Right lung (tissue), 10 donors: ENCODE measurements at places on chromosomes 11 and 22. TPM values are rescaled to one million over a fixed set of nuclear protein-coding genes. Genes with fewer than 3 reads are reported as not detected.

DNA sequence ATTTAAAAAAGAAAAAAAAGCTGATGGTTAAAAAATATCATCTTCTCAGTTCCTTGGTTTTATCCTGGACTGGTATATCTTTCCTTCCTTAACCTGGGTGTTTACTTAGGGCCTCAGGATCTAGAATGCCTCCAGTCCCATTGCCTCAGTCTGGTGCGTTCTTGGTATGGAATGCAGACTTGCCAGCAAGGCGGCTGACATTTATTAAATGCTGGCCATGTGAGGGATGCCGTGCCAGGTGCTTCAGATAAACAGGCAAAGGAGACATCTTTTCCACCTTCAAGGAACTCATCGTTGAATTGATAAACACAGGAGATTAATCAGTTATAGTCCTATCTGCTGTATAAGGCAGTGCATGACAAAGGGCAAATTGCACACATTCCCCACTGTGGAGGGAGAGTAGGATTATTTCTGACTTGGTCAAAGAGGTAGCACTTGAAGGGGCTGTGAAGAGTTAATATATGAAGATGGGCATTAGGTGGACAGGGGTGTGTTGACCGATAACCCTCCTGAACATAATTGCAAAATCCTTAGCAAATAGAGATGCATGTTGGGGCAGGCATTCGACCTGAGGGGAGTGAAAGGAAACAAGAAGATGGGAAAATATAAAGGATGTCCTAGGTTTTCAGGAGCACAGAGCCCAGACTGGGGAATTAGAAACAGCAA is 54.4 kb downstream of the ALX4 start:
- DNase-seq, result no peak

DNA sequence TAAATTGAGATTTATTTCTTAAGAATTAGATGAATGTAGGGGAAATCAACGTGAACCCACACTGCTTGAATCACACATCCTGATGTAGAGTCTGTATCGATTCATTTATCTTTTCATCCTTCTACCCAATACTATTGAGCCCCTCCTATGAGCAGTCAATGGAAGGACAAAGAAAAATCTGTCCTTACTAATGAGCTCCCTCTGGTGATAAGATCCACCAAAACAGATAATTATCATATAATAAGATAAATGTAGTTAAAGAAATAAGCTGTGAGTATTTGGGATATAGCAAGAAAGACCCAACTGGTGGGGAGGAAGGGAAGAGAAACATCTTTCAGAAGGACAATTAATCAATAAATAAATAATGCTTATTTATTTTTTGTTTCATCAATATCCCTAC is 385.1 kb upstream of the CCDC90B start:
- no peak for DNase-seq

- no peak for DNase-seq
Measured at GRCh38 chr11:85652786-85653447, 5.2 kb downstream of the TMEM126A start.

DNA sequence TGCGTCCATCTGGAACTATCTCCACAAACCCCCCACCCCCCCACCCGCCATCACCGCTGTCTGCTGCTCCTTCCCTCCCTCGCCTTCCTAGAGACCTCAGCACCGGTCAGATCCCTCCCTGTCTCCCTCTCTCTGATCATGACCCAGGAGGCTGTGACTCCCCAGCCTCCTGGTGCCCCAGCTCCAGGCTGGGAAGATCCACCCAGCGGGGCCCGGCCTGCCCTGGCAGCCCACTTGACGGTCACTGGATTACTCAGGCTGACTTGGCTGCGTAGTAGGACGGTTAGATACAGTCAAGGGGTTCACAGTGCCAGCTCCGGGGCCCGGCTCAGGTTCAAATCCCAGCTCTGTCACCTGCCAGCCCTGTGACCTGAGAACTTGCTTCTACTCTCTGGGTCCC is 59.3 kb downstream of the ANO1 start:
- no peak for DNase-seq

DNA sequence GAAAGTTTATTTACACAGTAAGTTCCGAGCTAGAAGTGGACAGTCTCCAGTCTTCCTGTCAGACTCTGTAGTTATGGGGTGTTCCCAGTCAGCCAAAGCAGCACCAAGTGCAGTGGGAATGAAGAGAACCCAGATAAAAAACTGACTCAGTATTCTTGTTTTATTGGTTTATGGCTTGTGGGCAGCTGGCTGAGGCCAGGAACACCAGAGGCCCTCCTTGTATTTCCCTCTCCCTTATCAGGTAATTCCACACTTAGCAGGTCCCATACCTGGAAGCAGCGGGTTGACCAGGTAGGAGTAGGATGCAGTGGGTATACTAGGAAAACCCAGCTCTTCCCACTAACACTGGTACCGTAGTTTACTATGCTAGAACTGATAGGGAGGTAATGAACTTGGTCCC is 3.5 kb upstream of the BACE1-AS start:
- no peak for DNase-seq

GRCh38 chr22:46373921-46374662 is 38.6 kb downstream of the TRMU start:
- no peak for DNase-seq

DNA sequence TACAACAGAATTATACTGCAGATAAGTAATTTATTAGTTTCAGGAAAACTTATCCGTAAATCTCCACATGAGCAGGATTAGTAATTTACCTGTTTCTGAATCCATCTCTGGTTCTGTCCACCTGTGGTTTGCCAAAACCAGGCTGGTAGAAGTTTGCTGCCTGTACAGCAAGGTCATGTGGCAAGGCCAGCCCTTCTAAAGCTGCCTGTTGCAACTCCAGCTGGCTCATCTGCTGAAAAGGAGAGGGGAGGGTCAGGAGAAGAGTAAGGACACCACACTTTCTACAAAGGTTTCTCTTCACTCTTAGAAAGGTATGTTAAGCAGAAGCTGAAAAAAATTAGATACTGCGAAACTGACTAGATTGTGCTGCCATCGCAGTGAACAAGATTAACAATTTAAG is 42.3 kb downstream of the EIF4ENIF1 start:
- DNase-seq, result no peak

DNA sequence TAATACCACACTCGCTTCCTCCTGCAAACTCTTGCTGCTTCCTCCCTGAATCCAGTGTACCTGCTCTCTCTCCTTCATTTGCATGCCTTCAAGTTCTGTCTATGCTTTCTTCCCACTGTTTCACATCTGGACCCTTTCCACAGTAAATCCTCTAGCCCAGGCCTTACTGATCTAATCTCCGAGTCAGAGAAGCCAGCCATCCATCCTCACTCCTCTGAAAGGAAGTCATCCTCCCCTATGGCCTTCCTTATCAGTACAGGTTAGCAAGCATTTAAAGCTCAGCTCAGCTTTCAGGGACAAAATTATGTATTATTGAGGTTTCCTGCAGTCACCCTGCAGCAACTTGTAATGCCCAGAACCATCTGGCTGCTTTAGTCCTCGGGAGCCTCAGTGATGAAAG is 116.1 kb downstream of the GALNT18 start:
- DNase-seq, result no peak

- DNase-seq, result no peak
Measured at GRCh38 chr22:19146215-19146968, 1.9 kb upstream of the ESS2 start.

DNA sequence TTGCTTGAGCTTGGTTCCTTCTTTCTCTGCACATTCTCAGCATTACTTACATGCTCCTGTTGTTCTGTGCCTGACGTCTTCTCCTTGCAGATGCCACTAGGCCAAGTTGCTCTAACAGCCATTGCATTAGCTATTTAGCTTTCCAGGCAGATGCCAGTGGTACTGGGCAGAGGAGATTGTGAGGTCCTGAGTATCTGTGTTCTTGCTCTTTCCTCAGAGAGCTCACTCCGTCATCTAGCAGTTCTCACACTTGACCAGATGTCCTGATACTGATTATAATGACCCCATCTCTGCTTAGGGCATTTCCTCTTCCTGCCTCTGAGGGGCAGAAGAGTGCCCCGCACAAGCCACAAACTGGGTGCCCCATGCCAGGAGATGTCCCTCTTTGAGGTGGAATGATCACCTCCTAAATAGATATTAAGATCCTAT is 30.7 kb downstream of the ARHGAP1 start:
- DNase-seq, result no peak

DNA sequence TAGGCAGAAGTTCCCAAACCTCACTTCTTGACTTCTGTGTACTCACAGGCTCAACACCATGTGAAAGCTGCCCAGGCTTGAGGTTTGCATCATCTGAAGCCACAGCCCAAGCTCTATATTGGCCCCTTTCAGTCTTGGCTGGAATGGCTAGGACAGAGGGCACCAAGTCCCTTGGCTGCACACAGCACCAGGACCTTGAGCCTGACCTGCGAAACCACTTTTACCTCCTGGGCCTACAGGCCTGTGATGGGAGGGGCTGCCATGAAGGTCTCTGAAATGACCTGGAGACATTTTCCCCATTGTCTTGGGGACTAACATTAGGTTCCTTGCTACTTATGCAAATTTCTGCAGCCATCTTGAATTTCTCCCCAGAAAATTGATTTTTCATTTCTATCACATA is 288.3 kb upstream of the ZC3H12C start:
- DNase-seq, result no peak

- DNase-seq, result no peak
Measured at GRCh38 chr11:60873533-60873932, 6.2 kb downstream of the ZP1 start.

GRCh38 chr22:17786435-17787161 is 12.3 kb upstream of the BID start:
- DNase-seq, result no peak

DNA sequence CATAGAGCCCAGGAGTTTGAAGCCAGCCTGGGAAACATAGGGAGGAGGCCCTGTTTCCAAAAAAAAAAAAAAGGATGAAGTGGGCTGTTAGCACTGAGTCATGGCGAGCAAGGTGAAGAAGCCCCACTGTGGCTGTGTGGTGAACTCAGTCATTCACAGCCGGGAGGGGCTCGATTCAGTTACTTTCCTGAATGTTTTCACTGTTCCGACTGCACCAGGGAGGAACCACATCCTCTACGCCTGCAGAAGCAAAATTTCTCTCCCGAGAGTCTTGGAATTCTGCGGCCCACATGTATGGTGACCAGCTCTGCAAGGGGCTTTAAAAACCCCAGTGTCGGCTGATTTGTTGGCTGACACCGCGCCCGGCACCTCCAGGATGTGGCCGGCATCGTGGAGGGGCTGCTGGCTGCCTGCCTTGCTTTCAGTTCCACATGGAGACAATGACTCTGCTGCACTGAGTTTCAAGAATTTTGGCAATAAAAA is 27.8 kb upstream of the GRAMD4 start:
- DNase-seq, result no peak

DNA sequence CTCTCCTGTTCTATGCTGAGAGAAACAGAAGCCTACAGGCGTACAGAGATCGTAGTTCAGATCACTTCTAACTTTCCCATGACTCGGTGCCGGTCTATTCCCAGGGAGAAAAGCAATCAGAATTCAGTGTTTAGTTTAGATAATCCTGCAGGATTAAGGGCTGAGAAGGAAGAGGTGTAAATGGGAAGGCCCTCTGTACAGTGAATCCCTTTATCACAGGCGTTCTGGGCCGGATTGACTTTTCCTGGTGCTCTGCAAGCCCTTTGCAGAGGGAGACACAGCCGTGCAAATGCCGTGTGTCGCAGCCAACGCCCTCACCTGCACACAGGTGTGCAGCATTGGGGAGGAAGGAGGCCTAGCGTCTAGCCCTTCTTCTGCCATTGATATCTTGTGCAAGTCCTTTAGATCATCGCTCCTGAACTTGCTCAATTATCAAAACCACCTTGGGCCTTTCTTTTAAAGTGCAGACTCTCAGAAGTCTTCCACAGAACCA is 90.6 kb downstream of the DSCAML1 start:
- DNase-seq, result no peak

- no peak for DNase-seq
Measured at GRCh38 chr22:43441216-43441615, 29.4 kb downstream of the MPPED1 start.

DNA sequence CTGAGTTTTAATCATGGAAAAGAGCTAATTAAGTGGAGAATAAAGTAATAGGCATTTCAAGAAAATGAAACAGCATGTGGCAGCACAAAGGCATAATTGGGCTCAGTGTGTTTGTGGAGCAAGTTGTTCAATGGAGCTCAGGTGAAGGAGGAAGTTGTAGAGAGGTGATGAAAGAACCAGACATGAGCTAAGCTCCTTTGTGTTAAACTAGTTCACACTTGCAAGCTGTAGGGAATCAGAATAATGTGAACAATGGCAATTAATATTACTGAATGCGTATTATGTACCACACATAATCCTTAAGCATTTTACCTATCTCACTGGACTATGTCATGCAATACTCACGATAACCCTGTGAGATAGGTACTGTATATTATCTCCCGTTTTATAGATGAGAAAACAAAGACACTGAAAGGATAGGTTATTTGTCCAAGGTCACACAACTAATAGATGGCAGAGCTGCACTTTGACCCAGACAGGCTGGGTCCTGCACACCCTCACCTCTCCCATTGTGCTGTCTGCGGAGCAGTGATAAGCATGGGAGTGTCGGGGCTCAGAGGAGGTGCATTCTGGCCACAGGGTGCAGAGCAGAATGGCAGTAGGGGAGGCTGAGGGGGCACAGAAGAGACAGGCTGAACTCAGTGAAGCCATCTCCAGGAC is 8.9 kb downstream of the OLFML1 start:
- DNase-seq, result no peak

GRCh38 chr11:1672613-1673350 is 24.2 kb upstream of the KRTAP5-6 start:
- DNase-seq, result no peak

GRCh38 chr22:43008509-43008908 is 6.4 kb downstream of the PACSIN2 start:
- no peak for DNase-seq

GRCh38 chr22:48936391-48936790 is 891.3 kb downstream of the BRD1 start:
- no peak for DNase-seq

DNA sequence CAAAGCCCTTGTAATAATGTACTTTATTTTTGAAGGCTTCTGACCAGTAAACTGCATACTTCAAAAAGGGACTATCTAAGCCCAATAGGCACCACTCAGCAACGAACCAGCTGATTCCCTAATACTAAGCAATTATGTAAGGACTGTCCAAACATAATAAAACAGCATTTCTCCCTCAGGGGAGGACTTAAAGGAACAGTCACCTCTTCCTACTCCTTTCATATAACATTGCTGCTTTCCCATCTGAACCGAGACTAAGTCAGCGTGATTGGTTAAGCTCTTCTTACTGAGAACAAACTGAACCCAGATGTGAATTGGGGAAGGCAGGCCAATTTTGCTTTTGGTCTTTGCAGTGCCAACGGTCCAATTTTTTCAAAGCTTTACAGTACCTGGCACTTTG is 420.0 kb downstream of the METTL15 start:
- no peak for DNase-seq

OR51F1 gene
- polyA plus RNA-seq, result not detected

SCN4B gene
- polyA plus RNA-seq, result 7.0 TPM

HEPN1 gene
- not detected for polyA plus RNA-seq

PITPNB gene
- polyA plus RNA-seq, result 59.1 TPM

HPX gene
- 8.7 TPM for polyA plus RNA-seq

B4GALNT4 gene
- 58.2 TPM for polyA plus RNA-seq

OR6A2 gene
- not detected for polyA plus RNA-seq
